MCF 10A (cell line): ENCODE measurements at places on chromosomes 7 and 10.

- no peaks in the 10 kb centered on the region for H3K27me3 ChIP-seq
- H3K4me1 ChIP-seq, result no peaks in the 10 kb centered on the region
- no peak overlapping the region for H3K4me3 ChIP-seq
- no peak overlapping the region for H3K27ac ChIP-seq
Measured at GRCh38 chr10:84012431-84012830, 126.9 kb upstream of the GHITM start.

- peaks cover 69% of the 10 kb centered on the region for H3K4me1 ChIP-seq
- peak overlapping the region; percentile 96 for H3K27ac ChIP-seq
- peaks cover 41% of the 10 kb centered on the region for H3K36me3 ChIP-seq
Measured at GRCh38 chr7:130993671-130994365, 259.8 kb upstream of the KLF14 start.

DNA sequence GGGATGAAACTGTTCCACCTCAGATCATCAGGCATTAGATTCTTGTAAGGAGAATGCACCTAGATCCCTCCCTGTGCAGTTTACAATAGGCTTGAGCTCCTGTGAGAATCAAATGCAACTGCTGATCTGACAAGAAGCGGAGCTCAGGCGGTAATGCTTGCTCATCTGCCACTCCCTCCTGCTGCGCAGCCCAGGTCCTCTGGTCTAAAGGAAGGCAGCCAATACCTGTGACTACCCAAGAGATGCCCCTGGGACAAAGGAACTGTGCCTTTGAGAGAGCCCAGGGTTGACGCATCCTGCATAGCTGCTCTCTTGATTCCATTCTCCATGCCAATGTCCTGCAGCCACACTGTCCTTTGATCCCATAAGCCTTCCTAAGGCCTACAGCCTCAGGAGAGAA lies 73.1 kb downstream of the ADCYAP1R1 start:
- H3K4me3 ChIP-seq, result no peak overlapping the region

GRCh38 chr10:123726836-123727235 lies 60.7 kb downstream of the GPR26 start:
- H3K4me1 ChIP-seq, result no peaks in the 10 kb centered on the region
- H3K36me3 ChIP-seq, result no peaks in the 10 kb centered on the region
- no peak overlapping the region for H3K4me3 ChIP-seq
- H3K27ac ChIP-seq, result no peak overlapping the region
- DNase-seq, result no peak
- H3K27me3 ChIP-seq, result peaks cover 66% of the 10 kb centered on the region

DNA sequence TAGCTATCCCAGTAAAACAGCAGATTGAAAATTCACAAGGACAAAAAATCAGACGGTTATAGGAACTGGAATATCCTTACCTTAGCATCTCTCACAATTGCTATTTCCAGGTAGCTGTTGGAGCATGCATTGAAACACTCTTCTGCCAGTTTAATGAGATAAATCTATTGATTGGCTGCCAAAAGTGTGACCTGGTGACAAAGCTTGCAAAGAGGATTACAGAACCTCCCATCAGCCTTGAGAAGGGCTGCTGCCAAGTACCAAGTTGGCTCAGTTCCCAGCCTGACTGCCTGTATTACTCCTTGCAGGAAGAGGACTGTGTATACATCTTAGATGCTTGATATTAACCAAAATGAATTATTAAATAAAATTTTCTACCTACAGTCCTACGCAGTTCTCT lies 5.1 kb downstream of the PRLHR start:
- peak; percentile 87 for DNase-seq
- no peak overlapping the region for H3K4me3 ChIP-seq
- H3K27me3 ChIP-seq, result peaks cover 25% of the 10 kb centered on the region
- H3K27ac ChIP-seq, result no peak overlapping the region
- no peaks in the 10 kb centered on the region for H3K36me3 ChIP-seq
- peaks cover 20% of the 10 kb centered on the region for H3K4me1 ChIP-seq
